ENCODE measurements at places on chromosomes 1 and 21. TPM values are rescaled to one million over a fixed set of nuclear protein-coding genes. Genes with fewer than 3 reads are reported as not detected.

The ASH1L gene
- 13.5 TPM for total RNA-seq

The ST6GALNAC5 gene
- total RNA-seq, result not detected

The GNG4 gene
- total RNA-seq, result 0.13 TPM

The DCST1 gene
- total RNA-seq, result not detected

The FALEC gene
- total RNA-seq, result not detected

The PRPF38B gene
- total RNA-seq, result 8.9 TPM

The MYBPH gene
- total RNA-seq, result not detected

The NBPF19 gene
- 1.8 TPM for total RNA-seq

The CLCN6 gene
- total RNA-seq, result 5.9 TPM

The PERM1 gene
- not detected for total RNA-seq

The TRPM2 gene
- 0.25 TPM for total RNA-seq

The RXFP4 gene
- not detected for total RNA-seq

The AGO3 gene
- total RNA-seq, result 6.8 TPM

The NOS1AP gene
- total RNA-seq, result 0.13 TPM

The MPL gene
- total RNA-seq, result 0.13 TPM

The RCOR3 gene
- total RNA-seq, result 12.4 TPM

The LCE2B gene
- total RNA-seq, result not detected

The OR2M3 gene
- not detected for total RNA-seq

The GUCA2A gene
- not detected for total RNA-seq

The C8B gene
- total RNA-seq, result not detected

The CFAP74 gene
- total RNA-seq, result not detected

The ARHGEF19 gene
- 4.0 TPM for total RNA-seq

The OR2G6 gene
- not detected for total RNA-seq

The NUCKS1 gene
- 128 TPM for total RNA-seq

The UMODL1 gene
- total RNA-seq, result not detected

The PDE9A gene
- total RNA-seq, result 1.4 TPM

The BSND gene
- total RNA-seq, result not detected

The OR14K1 gene
- total RNA-seq, result not detected

The LCE1D gene
- not detected for total RNA-seq

The RPE65 gene
- total RNA-seq, result not detected

The TFF2 gene
- total RNA-seq, result not detected

The KCNK1 gene
- total RNA-seq, result 0.13 TPM

The TFF1 gene
- total RNA-seq, result not detected

The IFNGR2 gene
- 62.1 TPM for total RNA-seq

The TCHH gene
- total RNA-seq, result under 0.01 TPM

The MYOM3 gene
- not detected for total RNA-seq

The CFHR5 gene
- total RNA-seq, result not detected

The AMIGO1 gene
- 1.0 TPM for total RNA-seq

The HNRNPCL4 gene
- total RNA-seq, result not detected

The SERBP1 gene
- total RNA-seq, result 134 TPM

The HES2 gene
- 17.6 TPM for total RNA-seq

The CFHR1 gene
- total RNA-seq, result not detected

The S100A7A gene
- total RNA-seq, result not detected

The CCDC185 gene
- total RNA-seq, result not detected

The SYNC gene
- total RNA-seq, result 14.7 TPM

The LCE3E gene
- not detected for total RNA-seq

The SYT2 gene
- not detected for total RNA-seq

The OR2T35 gene
- total RNA-seq, result not detected

The TFAP2E gene
- 0.13 TPM for total RNA-seq

The CD244 gene
- not detected for total RNA-seq

The RUNX1 gene
- 0.51 TPM for total RNA-seq

The PCP4 gene
- total RNA-seq, result not detected

The HMGCS2 gene
- total RNA-seq, result not detected

The KCNJ15 gene
- total RNA-seq, result 0.51 TPM

The EPS15 gene
- 87.0 TPM for total RNA-seq

The PLA2G5 gene
- total RNA-seq, result under 0.01 TPM
